ENCODE measurements at places on chromosomes 6 and 20. TPM values are rescaled to one million over a fixed set of nuclear protein-coding genes. Genes with fewer than 3 reads are reported as not detected.

GRCh38 chr6:25165177-25165576 is 114.0 kb upstream of the CARMIL1 start:
- DNase-seq, result no peak
- H3K27ac ChIP-seq, result no peak overlapping the region
- peaks cover 4% of the 10 kb centered on the region for H3K27me3 ChIP-seq
- H3K4me1 ChIP-seq, result peaks cover 38% of the 10 kb centered on the region
- H3K36me3 ChIP-seq, result peaks cover 7% of the 10 kb centered on the region
- H3K4me3 ChIP-seq, result peak overlapping the region; percentile 46

DNA sequence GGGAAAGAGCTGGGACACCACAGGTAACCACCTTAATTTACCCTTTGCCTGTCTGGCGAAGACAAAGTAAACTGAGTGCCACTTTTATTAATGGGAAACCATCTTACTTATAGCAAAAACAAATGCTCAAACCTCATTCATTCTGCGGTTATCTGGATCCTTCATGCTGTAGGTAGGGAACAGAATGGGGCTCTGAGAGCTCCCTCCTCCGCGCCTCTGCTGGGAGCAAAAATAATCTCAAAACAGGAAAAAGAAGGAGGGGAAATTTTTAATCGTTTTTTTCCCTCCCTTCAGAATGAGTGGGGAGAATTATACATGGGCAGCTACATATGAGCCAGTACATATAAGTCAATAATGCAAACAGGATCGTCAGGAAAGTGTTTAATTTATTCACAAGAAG is 177.3 kb downstream of the GMPR start:
- H3K4me3 ChIP-seq, result no peak overlapping the region
- no peak for DNase-seq
- peak overlapping the region; percentile 61 for H3K27ac ChIP-seq
- H3K4me1 ChIP-seq, result peaks cover 55% of the 10 kb centered on the region

GRCh38 chr6:45599053-45599452 is 221.3 kb upstream of the SUPT3H start:
- no peaks in the 10 kb centered on the region for H3K27me3 ChIP-seq
- H3K27ac ChIP-seq, result no peak overlapping the region
- peaks cover under 1% of the 10 kb centered on the region for H3K36me3 ChIP-seq
- peaks cover 15% of the 10 kb centered on the region for H3K4me1 ChIP-seq
- DNase-seq, result no peak

GRCh38 chr20:19259141-19259591 is 46.7 kb downstream of the SLC24A3 start:
- no peak overlapping the region for H3K4me3 ChIP-seq
- no peak for DNase-seq
- H3K4me1 ChIP-seq, result no peaks in the 10 kb centered on the region

GRCh38 chr6:5133943-5134342 is 48.8 kb downstream of the PPP1R3G start:
- no peaks in the 10 kb centered on the region for H3K4me1 ChIP-seq
- no peaks in the 10 kb centered on the region for H3K27me3 ChIP-seq
- peaks cover 6% of the 10 kb centered on the region for H3K36me3 ChIP-seq

GRCh38 chr6:33589392-33589730 is 9.3 kb upstream of the BAK1 start:
- peaks cover 41% of the 10 kb centered on the region for H3K4me1 ChIP-seq
- no peaks in the 10 kb centered on the region for H3K36me3 ChIP-seq
- H3K27ac ChIP-seq, result no peak overlapping the region
- DNase-seq, result no peak
- H3K27me3 ChIP-seq, result no peaks in the 10 kb centered on the region

- peaks cover 28% of the 10 kb centered on the region for H3K4me1 ChIP-seq
- peaks cover 37% of the 10 kb centered on the region for H3K27me3 ChIP-seq
- peak overlapping the region; percentile 86 for H3K27ac ChIP-seq
- H3K4me3 ChIP-seq, result peak overlapping the region; percentile 32
- DNase-seq, result no peak
- H3K36me3 ChIP-seq, result no peaks in the 10 kb centered on the region
These were observed 19.2 kb downstream of the TUBB2B start for GRCh38 chr6:3208098-3208774.

DNA sequence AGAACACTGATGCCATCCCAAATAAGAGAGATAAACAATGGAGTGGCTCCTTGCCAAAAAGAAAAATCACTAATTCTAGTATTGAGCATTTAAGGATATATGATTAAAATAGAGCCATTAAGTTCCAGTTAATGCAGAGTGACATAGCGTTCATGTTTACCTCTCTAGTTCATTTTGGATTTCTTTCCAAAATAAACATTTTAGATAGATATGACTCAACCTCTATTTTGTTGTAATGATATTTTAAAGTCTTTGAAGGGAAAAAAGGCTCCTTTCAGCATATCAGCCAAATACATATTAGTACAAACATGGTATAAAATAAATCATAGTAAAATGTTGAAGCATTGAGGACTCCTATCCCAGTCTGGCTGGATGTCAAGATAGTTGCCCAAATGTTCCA is 33.4 kb downstream of the RWDD2A start:
- peaks cover 2% of the 10 kb centered on the region for H3K27me3 ChIP-seq
- DNase-seq, result no peak
- H3K4me1 ChIP-seq, result no peaks in the 10 kb centered on the region
- no peaks in the 10 kb centered on the region for H3K36me3 ChIP-seq
- H3K27ac ChIP-seq, result no peak overlapping the region

DNA sequence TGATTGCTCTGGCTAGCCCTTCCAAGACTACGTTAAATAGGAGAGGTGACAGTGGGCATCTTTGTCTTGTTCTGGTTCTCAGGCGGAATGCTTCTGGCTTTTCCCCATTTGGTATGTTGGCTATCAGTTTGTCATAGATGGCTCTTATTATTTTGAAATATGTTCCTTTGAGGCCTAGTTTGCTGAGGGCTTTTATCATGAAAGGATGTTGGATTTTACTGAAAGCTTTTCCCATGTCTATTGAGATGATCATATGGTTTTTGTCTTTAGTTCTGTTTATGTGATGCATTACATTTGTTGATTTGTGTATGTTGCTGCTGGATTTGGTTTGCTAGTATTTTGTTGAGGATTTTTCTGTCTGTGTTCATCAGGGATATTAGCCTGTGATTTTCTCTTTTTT is 9.9 kb upstream of the RNASET2 start:
- no peaks in the 10 kb centered on the region for H3K27me3 ChIP-seq
- no peak overlapping the region for H3K27ac ChIP-seq
- peaks cover 6% of the 10 kb centered on the region for H3K36me3 ChIP-seq
- DNase-seq, result no peak
- H3K4me3 ChIP-seq, result no peak overlapping the region
- H3K4me1 ChIP-seq, result peaks cover 16% of the 10 kb centered on the region

DNA sequence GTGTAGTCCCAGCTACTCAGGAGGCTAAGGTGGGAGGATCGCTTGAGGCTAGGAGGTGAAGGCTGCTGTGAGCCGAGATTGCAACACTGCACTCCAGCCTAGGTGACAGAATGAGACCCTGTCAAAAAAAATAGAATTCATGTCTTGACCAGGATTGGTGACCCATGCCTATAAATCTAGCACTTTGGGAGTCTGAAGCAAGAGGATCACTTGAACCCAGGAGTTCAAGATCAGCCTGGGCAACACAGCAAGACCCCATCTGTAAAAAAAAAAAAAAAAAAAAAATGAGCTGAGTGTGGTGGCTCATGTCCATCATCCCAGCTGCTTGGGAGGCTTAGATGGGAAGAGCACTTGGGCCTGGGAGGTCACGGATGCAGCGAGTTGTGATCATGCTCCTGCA is 34.3 kb downstream of the GINM1 start:
- peaks cover 13% of the 10 kb centered on the region for H3K36me3 ChIP-seq
- H3K27me3 ChIP-seq, result no peaks in the 10 kb centered on the region
- DNase-seq, result no peak
- no peak overlapping the region for H3K27ac ChIP-seq

DNA sequence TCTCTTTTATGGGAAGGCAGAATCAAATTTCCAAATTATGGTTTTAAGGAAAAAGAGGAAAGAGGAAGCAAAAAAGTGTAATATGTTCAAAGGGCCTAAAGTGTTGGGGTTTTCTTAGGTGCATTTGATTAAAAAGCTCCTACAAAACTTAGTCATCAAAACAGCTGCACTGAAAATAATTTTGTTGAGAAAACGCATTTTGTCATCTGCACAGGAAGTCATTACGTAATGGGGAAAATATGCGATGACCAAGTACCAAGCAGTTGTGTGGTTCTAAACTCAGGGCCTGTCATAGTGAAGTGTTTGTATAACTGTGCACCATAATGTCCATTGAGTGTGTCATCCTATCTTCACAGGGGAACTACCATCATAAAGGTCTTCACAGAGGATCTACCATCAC is 15.6 kb downstream of the HAO1 start:
- DNase-seq, result no peak
- no peaks in the 10 kb centered on the region for H3K36me3 ChIP-seq
- no peaks in the 10 kb centered on the region for H3K27me3 ChIP-seq
- no peaks in the 10 kb centered on the region for H3K4me1 ChIP-seq

DNA sequence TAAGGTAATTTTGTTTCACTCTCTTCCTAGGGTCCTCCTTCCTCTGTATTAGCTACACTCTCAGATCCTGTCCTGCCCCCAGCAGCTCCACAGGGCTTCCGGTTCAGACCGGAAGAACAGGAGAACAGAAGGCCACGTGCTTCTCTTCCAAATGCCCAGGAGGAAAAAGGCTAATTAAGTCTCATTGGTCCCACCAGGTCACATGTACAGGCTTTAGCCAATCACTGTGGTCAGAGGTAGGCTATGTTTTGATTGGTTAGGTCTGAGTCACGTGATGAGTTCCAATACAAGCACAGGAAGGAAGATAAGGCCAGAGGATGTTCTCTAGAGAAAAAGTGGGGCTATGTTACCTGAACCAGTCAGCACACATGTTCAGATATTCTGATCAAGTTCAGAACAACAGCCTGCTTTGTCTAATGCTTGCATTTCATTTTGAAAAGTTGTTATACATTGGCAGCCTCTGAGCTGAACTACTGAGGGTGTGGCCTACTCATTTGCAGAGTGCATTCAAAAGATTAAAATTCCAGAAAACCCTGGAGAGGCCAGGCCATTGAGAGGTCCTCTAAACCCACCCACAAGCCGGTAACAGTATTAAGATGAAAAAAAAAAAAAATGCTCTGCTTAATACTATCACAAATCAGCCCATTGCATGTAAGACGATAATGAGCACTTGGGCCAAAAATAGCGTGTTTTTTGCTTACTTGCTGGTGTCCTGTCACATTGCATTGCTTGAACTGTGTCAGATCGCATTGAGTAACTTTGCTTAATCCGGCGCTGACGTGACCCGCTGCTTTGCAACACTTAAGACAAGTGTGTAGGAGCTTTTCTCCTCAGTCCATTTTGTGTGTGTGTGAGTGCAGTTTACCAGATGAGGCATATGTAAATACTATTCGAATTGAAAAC is 170.3 kb downstream of the TSHZ2 start:
- peaks cover 70% of the 10 kb centered on the region for H3K4me1 ChIP-seq
- H3K27ac ChIP-seq, result peak overlapping the region; percentile 47
- no peak for DNase-seq

DNA sequence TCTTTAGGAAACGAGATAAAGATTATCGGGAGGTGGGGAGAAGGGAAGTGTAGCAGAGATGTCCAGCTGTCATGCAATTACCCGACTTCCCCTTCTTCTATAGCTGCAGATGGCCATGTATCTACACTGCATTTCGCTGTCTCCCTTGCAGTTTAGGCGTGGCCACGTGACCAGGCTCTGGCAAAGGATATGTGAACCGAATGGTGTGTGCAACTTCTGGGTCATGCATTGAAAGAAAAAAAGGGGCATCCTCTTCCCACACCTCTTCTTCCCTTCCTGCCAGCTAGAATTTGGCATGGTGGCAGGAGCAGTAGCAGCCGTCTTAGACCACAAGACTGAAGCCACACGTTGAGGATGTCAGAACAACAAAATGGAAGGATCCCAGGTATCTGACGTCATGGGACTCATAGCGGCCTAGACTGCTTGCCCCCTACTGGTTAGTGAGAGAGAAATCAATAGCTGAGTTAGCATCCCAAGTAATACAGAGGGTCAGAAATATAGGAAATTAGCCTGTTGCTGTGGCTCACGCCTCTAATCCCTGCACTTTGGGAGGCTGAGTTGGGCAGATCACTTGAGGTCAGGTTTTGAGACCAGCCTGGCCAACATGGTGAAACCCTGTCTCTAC is 32.8 kb downstream of the TCF15 start:
- H3K27me3 ChIP-seq, result peaks cover 22% of the 10 kb centered on the region
- H3K4me3 ChIP-seq, result no peak overlapping the region
- H3K4me1 ChIP-seq, result no peaks in the 10 kb centered on the region
- H3K27ac ChIP-seq, result no peak overlapping the region

DNA sequence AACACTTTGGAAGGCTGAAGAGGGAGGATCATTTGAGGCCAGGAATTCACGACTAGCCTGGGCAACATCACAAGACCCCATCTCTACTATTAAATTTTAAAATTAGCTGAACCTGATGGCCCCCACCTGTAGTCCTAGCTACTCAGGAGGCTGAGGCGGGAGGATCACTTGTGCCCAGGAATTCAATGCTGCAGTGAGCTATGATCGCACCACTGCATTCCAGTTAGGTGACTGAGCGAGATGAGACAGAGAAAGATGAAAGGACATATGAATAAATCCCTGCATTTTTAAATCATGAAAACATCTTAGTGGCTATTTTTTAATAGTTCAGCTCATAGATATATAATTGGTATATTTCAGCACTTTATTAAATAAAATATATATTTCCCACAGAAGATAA is 93.8 kb downstream of the GPR63 start:
- H3K4me1 ChIP-seq, result no peaks in the 10 kb centered on the region
- H3K27me3 ChIP-seq, result peaks cover 16% of the 10 kb centered on the region
- no peaks in the 10 kb centered on the region for H3K36me3 ChIP-seq
- no peak overlapping the region for H3K4me3 ChIP-seq
- DNase-seq, result no peak
- H3K27ac ChIP-seq, result no peak overlapping the region

- peaks cover 23% of the 10 kb centered on the region for H3K27me3 ChIP-seq
- H3K27ac ChIP-seq, result no peak overlapping the region
- H3K4me1 ChIP-seq, result peaks cover 9% of the 10 kb centered on the region
- no peak for DNase-seq
These were observed 177.5 kb upstream of the CST7 start for GRCh38 chr20:24771542-24772061.

- H3K4me1 ChIP-seq, result peaks cover 28% of the 10 kb centered on the region
- H3K36me3 ChIP-seq, result peaks cover 10% of the 10 kb centered on the region
- no peaks in the 10 kb centered on the region for H3K27me3 ChIP-seq
These were observed 9.6 kb downstream of the RMND1 start for GRCh38 chr6:151442371-151442770.

The SLC17A3 gene
- total RNA-seq, result 0.33 TPM

The BPIFB4 gene
- not detected for total RNA-seq

The KCNB1 gene
- total RNA-seq, result not detected

The ALDH5A1 gene
- 18.8 TPM for total RNA-seq

The LCA5 gene
- total RNA-seq, result 0.25 TPM

Measured in activated CD4-positive, alpha-beta T cell treated with anti-CD3 and anti-CD28 coated beads for 36 hours (primary cell).